ENCODE measurements at places on chromosomes 3 and 15.
A peak's percentile ranks its signal among the peaks of the same experiment; 100 is the strongest.

DNA sequence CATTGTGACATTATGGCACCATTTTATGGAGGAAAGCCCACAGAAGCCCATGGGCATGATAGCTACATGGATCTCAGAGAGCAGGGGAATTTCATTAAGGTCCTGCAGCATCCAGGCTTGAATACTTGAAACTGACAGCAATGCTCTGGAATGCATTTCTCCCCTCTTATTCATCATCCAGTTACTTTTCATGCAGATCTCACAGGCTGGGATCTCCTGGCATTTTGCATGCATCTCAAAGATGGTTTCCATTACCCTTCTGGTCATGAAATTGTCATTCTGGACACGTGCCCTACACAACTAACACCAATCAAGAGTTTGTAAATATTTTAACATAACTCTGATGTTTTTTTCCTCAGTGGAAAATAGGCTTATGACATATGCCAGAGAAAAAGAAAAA, 32.4 kb downstream of the VGLL3 start:
- DNase-seq: no peak

DNA sequence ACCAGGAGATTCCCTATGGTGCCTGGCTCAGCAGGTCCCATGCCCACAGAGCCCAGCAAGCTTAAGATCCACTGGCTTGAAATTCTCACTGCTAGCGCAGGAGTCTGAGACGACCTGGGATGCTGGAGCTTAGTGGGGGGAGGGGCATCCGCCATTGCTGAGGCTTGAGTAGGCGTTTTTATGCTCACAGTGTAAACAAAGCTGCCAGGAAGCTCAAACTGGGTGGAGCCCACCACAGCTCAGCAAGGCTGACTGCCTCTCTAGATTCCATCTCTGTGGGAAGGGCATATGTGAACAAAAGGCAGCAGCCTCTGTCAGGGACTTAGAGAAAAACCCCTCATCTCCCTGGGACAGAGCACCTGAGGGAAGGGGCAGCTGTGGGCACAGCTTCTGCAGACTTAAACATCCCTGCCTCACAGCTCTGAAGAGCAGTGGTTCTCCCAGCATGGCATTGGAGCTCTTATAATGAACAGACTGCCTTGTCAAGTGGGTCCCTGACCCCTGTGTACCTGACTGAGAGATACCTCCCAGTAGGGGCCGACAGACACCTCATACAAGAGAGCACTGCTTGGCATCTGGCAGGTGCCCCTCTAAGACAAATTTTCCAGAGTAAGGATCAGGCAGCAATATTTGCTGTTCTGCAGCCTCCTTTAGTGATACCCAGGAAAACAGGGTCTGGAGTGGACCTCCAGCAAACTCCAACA, 231.5 kb upstream of the SETMAR start:
- no peak for DNase-seq

DNA sequence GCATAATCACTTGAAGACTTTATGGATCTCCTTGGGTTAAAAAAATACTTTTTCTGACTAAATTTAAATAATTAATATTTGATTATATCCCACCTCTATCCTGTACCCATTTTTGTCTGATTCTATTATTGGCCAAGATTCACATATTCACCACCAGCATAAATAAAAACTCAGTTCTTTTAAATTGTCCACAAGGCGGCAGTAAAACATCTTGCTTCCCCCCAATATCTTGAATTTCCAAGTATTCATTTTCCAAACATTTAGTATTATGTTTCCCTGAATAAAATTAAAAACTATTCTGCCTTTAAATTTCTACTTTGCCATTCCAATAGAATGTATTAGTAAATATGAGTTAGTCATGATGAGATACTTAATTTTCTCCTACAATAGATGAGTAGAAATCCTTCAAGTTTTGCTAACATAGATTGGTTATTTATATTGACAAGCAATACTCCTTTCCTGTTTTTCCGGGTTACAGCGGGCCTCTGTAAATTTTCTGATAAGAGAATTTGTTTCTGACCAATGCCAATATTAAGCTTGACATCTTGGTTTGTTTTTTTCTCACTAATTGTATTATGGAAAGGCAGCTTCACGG, 218.7 kb upstream of the MDFIC2 start:
- peak; percentile 42 for DNase-seq

- no peak for DNase-seq
Observed at GRCh38 chr15:33908406-33908805, 59.9 kb upstream of the CHRM5 start.

GRCh38 chr15:26661748-26662147, 111.1 kb downstream of the GABRB3 start:
- DNase-seq: no peak

- no peak for DNase-seq
Observed at GRCh38 chr15:69610277-69610676, 157.7 kb downstream of the RPLP1 start.

GRCh38 chr3:157073810-157074209, 86.1 kb downstream of the CCNL1 start:
- no peak for DNase-seq

DNA sequence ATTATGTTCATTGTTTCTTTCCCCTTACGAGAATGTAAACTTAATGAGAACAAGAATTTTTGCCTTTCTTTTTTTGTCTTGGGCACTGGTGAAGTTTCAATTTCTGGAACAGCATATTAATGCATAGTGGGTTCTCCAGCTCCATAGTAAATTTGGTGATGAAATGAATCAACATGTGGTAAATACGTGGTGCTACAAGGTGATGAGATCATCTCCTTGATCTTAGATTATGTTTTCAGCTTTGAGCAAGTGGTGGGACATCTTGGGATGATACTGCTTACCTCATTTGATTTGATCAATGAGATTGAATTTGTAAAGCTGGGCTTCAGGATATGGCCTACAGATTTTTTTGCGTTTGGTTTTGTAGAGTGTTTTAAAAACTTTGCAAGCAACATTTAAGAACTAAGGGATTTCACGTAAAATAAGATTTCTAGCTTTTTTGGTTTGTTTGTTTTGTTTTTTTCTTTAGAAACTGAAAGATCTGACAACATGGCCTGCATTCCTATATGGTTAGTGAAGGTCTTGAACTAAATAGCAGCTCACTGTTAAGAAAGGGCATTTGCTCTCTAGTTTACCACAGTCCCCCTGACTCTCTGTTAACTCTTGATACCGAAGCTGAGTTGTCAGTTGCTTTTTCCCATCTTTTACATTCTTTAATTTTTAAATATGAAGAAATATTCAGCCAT, 45.6 kb downstream of the FNDC3B start:
- DNase-seq: no peak

DNA sequence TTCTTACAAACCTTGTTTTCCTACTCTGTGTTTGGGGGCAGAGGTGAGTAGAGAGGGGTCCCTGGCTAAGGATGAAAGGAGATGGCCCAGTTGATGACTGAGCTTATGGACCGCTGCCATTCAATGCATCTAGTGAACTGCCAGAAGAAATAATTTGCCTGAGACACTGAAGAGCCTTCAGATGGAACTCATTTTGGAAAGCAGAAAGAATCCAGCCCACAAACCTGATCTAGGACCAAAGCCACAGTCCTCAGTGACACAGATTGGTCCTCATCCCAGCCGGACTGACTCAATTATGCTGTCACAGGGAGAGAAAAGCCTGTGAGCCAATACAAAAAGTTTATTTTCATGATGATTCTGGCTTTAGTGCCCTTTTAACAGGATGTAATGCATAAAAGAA, 82.7 kb downstream of the CD47 start:
- DNase-seq: no peak

- no peak for DNase-seq
Observed at GRCh38 chr3:69882560-69882959, 117.0 kb upstream of the SAMMSON start.

GRCh38 chr15:50945725-50946124, 37.2 kb downstream of the AP4E1 start:
- DNase-seq: no peak

GRCh38 chr3:105362021-105362665, 4.6 kb upstream of the ALCAM start:
- DNase-seq: no peak

GRCh38 chr3:141489203-141489602, 2.4 kb downstream of the RASA2 start:
- no peak for DNase-seq

DNA sequence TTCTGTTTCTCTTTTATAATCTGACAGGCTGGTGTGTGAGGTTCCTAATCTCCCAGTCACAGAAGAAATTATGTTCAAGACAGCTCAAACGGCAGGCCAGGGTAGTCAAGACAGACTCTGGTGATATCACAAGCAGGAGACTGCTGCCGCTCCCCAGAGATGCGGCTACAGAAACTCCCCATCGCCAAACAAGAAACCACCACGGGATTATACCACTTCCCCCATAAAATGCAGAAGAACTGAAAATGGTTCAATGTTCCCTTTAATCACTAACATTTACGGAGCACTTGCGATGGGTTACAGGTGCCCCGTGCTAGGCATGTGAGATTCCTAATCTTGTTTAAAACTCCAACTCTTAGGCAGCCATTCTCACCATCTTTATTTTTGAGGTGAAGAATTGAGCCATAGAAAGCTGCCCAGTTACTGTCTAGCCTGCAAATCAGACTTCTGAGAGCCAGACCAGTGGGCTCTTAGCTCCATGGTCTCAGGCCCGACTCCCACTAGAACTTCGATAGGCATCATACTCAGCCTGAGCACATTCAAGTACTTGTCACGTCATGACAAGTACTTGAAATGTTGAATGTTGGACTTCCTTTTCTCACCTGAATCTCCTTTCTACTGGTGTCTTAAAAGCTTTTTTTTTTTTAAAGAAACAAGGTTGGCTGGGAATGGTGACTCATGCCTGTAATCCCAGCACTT, 58.4 kb downstream of the TBC1D2B start:
- no peak for DNase-seq

DNA sequence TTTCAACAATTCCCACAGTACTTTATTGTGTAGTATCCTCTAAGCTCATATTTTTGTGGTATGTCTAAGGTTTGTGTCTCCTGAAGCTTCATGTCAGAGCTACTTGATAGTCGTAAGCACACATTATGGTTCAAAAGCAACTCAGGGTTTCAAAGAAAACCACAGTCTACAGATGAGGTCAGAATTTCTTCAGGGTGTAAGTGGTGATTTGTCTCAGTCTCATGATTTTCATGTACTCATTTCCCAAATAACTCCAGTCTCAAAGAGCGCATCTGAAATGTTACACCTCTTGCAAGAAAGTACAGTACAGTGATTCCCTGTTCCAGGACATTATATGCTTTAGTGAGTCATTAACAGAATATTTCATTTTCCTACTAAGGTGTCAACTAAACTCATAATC, 47.5 kb upstream of the SSR3 start:
- DNase-seq: no peak

DNA sequence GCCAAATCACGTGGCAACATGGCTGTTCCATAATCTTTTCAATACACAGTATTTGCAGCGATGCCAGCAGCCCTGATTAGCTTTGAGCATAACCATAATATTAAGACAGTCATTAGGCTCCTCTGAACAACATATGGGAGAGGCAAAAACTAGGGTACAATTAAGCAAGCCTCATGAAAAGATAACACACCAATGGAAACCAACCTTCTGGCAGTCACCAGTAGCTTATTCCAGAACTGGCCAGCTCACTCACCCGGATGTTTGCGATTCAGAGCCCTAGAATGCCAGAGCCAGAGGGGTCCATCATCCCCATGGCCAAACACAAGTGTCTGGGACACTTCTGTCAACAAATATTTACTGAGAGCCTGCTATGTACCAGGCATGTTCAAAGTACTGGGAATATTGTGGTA, 48.8 kb upstream of the PLXND1 start:
- DNase-seq: no peak

DNA sequence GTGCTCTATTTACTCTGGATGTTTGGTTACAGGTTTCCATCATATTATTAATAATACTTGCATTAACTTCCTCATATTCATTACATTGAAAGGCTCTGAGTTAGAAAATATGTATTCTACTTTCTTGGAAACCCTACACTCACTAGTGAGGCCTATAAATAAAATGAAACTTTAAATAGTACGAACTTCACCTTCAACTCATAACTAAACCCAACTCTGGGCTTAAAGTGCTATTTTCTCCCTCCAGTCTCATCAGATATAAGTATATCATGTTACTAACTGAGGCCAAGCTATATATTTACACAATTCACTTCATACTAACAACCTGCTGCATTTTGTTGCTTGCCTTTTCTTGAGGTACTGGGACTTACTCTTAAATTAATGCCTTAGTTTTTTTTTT, 306.7 kb downstream of the TIGIT start:
- no peak for DNase-seq

- no peak for DNase-seq
Observed at GRCh38 chr3:10507331-10507730, 1.9 kb upstream of the ATP2B2 start.

DNA sequence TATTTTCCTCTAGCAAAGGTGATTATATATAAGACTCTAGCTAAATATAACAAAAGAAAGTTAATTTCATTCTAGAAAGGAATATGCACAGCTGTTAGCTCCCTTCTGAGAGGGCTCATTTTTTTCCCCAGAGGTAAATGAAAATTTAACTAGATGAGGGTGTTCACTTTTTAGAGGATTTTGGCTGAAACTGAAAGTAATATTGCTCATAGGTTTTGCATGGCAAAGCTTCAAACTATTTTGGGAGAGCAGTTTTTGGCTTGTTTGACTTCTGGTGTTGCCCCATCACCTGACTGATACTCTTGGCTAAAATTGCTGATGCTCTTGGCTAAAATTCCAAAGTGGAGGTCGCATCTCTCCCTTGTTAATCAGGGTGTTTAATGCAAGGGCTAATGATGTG, 311.9 kb downstream of the EDEM1 start:
- DNase-seq: no peak

GRCh38 chr15:30865257-30865656, 38.5 kb upstream of the FAN1 start:
- DNase-seq: no peak

GRCh38 chr3:64859625-64860535, 172.1 kb upstream of the ADAMTS9 start:
- DNase-seq: no peak

DNA sequence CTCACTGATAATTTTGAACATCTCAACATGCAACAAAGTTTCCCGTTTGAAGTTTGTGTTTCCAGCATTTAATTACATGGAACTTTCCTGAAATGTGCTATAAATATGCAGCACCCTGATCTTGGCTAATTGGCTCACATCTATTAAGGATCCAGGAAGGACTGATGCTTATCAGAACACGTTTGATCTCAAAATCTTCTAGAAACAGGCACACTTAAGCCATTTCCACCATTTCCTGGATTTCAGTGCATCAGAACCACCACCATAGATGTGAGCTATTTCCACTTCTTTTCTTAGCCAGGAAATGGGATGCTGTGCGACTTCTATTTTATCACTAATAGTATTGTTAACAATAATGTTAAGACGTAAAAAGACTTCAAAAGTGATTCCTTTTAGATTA, 228.9 kb downstream of the FEZF2 start:
- no peak for DNase-seq
